Retinal pigment epithelial cell (primary cell): ENCODE measurements at places on chromosomes 12 and 14.

DNA sequence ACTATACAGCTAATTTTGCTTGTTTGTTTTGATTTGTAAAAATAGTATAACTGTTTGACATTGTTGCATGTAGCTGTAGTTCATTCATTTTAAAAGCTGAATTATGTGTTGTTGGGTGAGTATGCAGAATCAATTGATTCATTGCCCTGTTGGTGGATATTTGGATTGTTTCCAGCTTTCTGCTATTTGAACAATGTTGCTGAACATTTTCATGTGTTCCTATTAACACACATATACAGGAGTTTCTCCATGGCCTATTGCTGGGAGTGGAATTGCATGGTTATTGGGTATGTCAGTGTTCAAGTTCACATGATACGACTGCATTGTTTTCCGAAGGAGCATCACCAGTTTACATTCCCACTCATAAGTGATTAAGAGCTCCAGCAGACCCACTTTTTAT lies 75.3 kb downstream of the SRGAP1 start:
- DNase-seq: no peak

DNA sequence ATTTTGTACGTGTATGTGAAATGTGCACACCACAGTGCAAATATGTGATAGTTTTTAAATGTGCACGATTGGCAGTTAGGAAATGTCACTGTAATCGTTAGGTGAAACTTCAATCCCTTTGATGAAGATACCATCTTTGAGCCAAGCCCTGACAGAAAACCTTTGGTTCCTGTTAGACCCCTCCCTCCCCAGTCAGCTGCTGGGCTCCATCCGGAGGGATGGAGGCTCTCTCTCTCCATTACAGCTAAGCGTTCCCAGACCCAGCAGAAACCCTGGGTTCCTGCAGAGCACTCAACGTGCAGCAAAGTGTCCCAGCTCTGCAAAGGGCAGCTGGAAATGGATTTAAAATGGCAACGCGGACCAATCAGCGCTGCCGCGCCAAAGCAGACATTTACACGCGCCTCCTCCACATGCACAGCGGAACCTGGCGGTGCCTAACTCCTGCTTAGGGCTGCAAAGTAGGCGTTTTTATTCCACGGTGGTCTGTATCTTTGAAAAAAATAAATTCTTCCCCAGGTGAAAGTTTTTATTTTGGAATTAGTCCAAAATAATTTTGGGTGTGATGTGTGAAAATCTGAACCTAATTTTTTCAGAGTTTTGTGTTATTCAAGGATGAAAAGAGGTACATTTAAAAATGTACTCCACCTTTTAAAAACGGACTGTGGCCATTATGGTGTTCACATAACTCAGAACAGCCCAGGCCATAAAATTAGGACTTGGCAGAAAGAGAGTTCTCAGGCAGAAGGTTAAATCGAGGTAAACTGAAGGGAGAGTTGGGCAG lies 1.4 kb upstream of the HMGA2 start:
- DNase-seq: peak; percentile 78

DNA sequence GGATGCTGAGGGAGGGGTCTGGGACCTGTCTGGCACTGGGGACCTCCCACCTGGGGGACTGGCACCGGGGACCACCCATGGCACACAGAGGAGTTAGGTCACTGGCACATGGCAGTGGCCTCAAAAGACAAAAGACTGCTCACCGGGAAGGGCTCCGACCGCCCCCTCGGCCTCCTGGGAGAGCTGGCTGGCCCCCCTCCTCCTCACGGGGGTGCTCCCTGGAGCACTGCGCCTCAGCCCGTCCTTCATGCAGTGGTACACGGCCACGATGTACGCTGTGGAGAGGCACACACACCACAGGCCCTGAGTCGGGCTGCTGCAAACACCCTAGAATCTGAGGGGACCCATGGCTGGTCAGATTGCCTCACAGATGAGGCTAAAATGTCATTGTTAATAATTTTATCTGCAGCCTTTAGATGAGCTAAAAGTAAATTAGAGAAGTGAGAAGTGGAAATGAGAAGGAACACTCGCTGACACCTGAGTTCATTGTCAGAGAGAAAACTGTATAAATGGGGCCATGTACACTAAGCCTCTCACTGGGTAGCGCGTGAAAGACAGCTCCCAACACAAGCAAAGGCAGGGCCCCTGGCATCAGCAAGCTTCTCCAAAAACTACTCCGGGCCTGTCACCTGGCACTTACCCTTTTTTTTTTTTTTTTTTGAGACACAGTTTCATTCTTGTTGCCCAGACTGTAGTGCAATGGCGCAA lies 14.1 kb downstream of the P2RX2 start:
- DNase-seq: no peak

GRCh38 chr12:98856897-98857540 lies 211.9 kb downstream of the APAF1 start:
- DNase-seq: no peak

DNA sequence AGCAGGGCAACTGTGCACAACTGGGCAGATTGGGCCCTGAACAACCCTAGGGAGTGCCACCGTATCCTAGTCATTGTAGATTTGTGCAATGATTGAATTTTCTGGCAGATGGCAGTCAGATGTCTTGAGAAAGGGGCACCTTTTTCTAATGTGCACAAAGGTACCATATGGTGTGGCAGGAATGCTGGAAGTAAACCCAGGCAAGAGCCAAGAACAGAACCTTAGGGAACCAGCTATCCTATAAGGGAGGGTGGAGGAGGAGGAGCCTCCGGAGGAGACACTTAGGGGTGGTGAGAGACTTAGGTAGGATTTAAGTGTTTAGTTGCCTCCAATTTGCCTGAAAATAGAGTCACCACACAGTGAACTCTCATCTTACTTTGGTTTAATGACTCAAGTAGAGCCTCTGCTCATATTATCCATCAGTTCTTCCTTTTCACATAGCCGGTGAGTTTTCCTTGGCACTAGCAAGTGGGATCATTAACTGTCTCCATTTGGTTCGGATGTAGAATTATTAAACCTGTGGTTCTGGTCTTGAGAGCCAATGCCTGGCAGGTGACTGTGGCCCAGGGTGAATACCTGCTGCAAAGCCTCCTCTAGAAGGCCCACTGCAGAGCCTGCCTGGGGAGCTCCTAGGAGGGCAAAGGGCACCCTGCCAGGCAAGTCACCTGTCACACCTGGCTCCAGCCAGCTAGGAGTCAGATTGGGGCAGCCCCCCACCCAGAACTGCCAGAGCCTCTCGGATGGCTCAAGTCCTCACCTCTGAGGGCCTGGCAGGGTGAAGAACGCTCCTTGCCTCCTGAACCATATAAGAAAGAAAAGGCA lies 184.4 kb upstream of the HIF1A start:
- DNase-seq: no peak

GRCh38 chr12:132285991-132286681 lies 43.3 kb downstream of the GALNT9 start:
- DNase-seq: peak; percentile 69

- DNase-seq: no peak
Measured at GRCh38 chr12:4331221-4331620, 10.2 kb downstream of the TIGAR start.
